ENCODE measurements at places on chromosomes 11 and 22.

- DNase-seq = no peak
Observed at GRCh38 chr11:131522851-131523250, 152.4 kb downstream of the NTM start.

DNA sequence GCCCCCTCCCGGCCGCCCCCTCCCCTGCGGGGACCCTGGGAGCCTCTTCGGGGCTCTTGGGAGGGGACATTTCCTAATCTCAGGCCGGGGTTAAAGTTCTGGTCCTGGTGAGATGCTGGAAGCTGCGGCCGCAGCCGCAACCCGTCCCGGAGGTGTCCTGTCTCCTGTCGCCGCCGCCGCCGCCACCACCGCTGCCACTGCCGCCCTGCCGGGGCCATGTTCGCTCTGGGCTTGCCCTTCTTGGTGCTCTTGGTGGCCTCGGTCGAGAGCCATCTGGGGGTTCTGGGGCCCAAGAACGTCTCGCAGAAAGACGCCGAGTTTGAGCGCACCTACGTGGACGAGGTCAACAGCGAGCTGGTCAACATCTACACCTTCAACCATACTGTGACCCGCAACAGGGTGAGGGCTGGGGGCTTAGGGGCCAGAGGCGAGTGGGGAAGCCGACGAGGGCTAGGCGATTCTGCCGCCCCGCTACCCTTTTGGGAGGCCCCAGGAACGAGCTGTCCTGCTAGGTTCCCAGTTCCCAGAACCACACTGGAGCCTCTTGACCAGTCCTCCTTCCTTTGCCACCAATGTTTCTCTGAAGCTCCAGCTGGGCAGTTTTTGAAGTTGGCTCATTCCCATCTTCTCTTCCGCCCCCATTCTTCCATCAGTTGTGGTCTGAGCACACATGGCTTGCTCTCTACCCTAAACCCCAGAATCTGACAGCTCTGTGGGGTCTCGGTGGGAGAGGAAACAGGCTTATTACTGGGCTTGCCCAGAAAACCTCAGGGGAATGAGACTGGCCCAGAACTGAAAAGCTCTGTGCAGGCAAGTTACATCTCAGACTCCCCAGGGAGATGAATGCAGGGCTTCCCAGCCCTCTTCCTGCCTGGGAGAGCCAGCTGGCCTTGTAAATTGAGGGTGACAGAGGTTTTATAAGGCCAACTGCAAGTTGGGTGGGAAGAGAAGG lies 781 bp downstream of the SIDT2 start:
- DNase-seq = peak; percentile 69

GRCh38 chr11:95796501-95796900 lies 6.2 kb downstream of the CEP57 start:
- no peak for DNase-seq

DNA sequence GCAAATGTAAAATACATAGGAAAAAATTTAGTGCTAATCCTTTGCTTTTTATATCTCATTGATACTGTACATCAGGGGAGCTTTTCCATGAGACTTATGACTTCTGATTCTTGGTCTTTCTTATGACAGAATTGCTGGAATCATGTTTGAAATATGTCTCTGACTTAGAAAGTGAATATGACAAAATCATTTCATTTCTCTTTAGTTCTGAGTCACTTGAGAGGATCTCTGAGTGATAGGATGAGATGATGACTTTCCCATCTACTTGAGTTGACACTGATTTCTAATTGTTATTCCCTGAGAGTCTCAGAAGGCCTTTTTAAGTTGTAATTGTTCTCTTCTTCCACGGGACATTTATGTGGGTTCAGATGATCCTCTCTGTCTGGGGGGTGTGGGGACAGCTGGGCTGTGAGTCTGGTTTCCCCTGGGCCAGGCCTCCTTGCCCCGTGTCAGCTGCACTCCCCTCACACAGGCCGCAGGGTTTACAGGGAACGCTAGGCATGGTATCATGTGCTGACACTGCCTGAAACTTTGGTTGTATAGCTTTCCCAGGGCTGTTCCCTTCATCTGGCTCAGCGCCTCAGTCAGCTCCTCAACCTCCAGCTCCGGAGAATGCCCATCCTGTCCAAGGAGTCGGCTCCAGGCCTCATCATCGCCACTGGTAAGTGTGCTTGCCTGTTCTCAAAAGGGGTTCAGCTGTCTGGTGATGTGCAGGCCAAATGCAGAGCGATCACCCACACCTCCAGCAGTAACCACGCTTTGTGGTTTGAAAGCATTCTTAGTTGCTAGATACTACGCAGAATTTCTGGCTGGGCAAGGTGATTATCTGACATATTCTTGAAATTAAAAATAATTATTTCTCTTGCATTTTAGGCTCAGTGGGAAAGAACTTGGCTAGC lies 69.5 kb upstream of the SORL1-AS1 start:
- DNase-seq = no peak

- DNase-seq = no peak
Observed at GRCh38 chr11:121958323-121958970, 157.6 kb downstream of the BLID start.

DNA sequence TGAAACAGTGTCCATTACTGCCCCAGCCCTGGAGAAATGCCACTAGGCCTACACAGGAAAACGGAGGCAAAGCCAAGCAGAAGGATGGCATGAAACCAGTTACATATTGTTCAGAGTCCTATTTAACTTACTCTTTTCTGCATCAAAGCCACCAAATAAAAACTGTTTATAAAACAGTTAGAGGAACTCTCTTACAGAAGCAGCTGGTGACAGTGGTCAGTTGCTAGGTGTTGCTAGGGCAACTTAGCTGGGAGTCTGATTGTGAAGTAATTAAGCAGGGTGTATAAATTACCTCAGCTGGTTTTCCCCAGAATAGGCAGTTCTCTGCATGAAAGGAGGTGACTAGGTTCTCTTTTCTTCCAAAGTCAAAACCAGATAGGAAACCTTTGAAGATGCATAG lies 115.6 kb upstream of the ZBED5 start:
- no peak for DNase-seq

DNA sequence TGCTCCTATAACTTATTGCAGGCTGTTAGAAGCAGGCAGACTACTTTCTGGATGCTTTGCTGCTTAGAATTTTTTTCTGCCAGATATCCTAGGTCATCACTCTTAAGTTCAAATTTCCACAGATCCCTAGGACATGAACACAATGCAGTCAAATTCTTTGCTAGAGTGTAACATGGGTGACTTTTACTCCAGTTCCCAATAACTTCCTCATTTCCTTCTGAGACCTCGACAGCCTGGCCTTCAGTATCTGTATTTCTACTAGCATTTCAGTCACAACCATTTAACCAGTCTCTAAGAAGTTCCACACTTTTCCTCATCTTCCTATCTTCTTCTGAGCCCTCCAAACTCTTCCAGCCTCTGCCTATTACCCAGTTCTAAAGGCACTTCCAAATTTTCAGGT lies 60.4 kb upstream of the ZBED5 start:
- no peak for DNase-seq

DNA sequence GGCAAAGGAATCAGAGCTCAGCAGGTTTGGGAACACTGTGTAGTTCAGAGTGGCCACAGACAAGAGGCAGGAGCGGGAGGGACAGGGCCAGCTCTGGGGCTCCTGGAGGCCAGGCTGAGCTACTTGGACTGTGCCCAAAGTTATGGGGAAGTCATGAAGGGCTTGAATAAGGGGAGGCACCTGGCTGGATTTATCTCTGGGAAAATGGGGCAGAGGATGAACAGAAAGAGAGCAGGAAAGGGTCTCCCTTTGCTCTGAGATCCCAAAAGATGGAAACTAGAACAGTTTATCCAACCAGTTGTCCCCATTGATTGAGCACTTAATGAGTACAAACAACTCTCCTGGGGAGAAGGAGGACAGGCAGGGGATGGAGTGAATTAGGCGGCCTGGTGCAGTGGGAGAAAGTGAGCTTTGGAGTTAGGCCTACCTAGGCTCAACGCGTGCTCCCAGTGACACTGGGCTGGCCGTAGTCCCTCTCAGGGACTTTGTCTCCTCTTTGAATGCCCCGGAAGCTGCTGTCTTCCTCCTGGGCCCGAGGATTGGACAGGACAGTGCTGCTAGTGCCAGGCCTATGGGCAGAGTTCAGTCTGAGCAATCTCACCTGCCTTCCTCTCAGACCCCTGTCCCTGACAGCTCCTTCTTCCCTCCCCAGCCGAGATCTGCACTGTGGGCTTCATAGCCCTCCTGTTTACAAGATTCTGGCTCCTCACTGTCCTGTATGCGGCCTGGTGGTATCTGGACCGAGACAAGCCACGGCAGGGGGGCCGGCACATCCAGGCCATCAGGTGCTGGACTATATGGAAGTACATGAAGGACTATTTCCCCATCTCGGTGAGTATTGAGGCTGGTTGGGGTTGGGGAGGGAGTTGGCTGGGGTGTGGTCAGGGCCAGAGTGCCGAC lies 2.0 kb downstream of the MOGAT2 start:
- no peak for DNase-seq

GRCh38 chr11:130161441-130162145 lies 2.0 kb downstream of the ST14 start:
- no peak for DNase-seq

GRCh38 chr11:117610901-117611300 lies 186.1 kb downstream of the DSCAML1 start:
- no peak for DNase-seq

GRCh38 chr11:1603629-1604028 lies 4.6 kb downstream of the KRTAP5-3 start:
- no peak for DNase-seq

GRCh38 chr11:12687740-12688139 lies 13.5 kb downstream of the TEAD1 start:
- DNase-seq = no peak

DNA sequence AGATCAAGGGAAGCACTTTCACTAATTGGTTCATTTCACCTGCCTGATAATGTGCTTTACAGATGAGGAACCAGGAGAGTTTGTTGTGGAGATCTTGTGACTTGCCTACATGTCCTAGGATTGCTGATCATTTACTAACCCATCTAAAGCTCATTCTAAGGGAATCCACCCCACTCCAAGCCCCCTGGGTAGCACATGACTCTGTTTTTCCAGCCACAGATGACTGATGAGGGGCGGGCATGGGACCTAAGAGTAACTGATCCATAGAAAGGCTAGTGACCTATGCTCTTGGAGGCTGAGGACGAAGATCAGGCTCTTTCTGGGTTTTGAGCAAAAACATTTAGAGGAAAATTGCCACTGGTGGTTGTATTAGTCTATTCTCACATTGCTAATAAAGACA lies 378.1 kb downstream of the CADM1 start:
- no peak for DNase-seq

- DNase-seq = peak; percentile 62
Observed at GRCh38 chr22:17501679-17502285, 61.5 kb upstream of the SLC25A18 start.

GRCh38 chr11:70433038-70433437 lies 34.7 kb downstream of the CTTN start:
- no peak for DNase-seq

DNA sequence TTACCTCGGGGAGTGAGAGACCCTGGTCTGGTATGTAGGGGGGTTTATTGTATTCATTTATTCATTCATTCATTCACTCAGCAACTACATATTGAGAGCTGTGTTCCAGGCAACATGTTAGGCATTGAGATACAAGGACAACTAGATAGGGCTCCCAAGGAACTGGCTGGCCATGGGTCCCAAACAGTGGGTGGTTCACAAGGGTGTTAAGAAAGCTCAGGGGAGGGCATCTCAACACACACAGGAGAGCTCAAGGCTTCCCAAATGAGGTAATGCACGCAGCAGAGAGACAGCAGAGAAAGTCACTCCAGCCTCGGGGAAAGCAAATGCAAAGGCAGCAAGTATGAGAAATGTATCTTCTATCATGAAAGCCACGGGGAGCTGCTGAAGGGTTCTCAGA lies 51.8 kb downstream of the BTG4 start:
- DNase-seq = no peak

DNA sequence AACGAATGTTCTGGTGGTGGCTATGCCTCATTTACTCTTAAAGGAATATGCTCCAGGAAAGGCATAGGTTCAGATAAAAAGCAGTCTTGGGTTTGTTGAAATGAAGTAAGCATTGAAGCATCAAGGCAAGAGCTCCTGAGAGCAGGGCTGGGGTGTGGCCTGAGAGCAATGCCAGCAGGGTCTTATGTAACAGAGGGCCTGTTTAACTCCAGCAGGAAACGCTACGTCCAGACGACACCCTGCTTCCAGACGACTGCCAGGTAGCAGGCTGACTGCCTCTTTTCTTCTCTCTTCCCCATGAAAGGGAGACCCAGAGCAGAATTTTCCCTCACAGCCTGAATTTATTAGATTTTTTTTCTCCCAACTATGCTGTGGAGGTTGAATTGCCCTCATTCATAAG lies 127.2 kb upstream of the SLC5A12 start:
- no peak for DNase-seq

DNA sequence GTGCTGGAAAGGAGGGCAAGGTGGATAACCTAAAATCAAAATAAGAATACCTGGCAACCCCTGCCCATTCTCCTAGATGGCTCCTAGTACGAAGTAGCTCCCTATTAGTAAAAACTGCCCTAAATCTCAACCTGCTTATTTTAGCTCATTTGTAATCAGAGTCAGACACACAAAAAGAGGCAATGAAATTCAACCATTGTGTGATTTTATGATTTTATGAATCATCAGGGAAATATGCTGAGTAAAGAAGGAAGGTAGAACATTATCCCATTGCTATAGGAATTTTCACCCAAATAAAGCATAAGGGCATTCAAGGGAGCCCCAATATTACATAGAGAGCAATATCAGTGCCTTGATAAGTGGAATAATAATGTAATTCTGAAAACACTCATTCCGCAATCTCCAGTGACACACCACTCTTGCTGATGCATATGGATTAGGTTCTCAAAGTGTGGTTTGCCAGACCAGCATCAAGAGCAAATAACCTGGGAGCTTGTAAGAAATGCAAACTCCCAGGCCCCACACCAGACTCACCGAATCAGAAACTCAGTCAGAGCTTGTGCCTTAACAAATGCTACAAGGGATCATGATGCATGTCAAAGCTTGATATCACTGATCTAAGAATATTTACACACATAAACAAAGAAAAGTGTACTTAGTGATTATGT lies 789.6 kb downstream of the DLG2 start:
- no peak for DNase-seq

GRCh38 chr11:63997104-63997700 lies 11.0 kb downstream of the OTUB1 start:
- no peak for DNase-seq

GRCh38 chr22:19368876-19369275 lies 62.7 kb downstream of the HIRA start:
- DNase-seq = no peak

- peak; percentile 56 for DNase-seq
Observed at GRCh38 chr11:65424205-65425104, 1.9 kb downstream of the NEAT1 start.

Measured in CD4-positive, alpha-beta memory T cell (primary cell).